ENCODE measurements at places on chromosomes 3 and 15.

GRCh38 chr3:114848082-114848481 lies 299.0 kb downstream of the ZBTB20 start:
- no peaks in the 10 kb centered on the region for H3K36me3 ChIP-seq
- H3K27me3 ChIP-seq: no peaks in the 10 kb centered on the region
- no peak overlapping the region for H3K4me3 ChIP-seq
- H3K4me1 ChIP-seq: no peaks in the 10 kb centered on the region
- no peak for DNase-seq

DNA sequence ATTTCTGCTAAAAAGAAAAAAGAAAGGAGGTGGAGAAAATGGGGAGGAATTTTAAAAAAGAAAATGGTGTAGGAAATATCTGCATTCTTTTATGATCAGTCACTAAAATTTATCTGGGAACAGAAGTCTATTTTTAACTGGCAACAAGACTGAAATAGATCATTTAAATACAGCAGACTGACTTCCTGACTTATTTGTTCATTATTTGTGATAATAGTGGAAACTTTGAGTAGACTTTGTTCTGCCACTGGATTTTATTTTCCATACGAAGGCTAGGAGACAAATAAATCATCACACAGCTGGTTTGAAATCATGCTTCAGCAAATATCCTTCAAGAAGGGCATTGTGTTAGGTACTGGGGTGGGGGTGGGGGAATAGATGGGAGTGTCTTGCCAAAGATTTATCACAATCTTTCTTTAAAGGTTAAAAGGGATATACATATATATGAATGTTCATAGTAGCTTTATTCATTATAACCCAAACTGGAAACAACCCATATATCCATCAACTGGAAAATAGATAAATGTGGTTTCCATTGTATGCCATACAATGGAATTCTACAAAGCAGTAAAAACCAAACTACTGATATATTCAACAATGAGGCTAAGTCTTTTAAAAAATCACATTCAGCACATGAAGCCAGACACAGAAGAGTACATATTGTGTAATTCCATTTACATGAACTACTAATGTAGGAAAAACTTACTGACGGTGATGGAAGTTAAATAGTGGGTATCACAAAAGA lies 4.7 kb upstream of the CLASP2 start:
- no peaks in the 10 kb centered on the region for H3K36me3 ChIP-seq
- H3K27me3 ChIP-seq: no peaks in the 10 kb centered on the region
- peaks cover 4% of the 10 kb centered on the region for H3K4me1 ChIP-seq
- DNase-seq: peak; percentile 65

DNA sequence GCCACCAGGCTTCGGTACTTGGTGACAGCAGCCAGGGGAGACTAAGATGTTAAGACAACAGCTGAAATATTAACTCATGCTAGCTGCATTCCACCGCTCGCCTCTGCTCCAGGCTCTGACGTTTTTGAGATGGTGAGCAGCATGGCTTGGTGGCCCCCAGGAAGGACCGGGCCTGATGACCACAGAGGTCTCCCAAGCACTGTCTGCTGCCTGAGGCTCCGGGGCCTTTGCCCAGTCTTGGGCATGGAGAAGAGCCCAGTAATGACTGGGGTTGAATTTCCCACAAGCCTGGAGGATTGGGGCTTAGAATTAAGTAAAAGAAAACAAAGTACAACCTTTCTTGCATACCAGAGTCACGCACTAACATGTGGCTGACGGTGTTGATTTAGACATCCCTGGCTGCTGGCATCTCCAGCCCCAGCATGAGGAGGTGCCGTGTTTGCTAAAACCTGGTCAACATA lies 243.6 kb upstream of the LYSMD4 start:
- H3K27me3 ChIP-seq: no peaks in the 10 kb centered on the region
- no peak overlapping the region for H3K4me3 ChIP-seq
- no peak overlapping the region for H3K27ac ChIP-seq

GRCh38 chr15:77028451-77029165 lies 33.7 kb downstream of the PSTPIP1 start:
- no peak overlapping the region for H3K4me3 ChIP-seq
- H3K36me3 ChIP-seq: no peaks in the 10 kb centered on the region
- no peaks in the 10 kb centered on the region for H3K4me1 ChIP-seq
- DNase-seq: no peak
- no peak overlapping the region for H3K27ac ChIP-seq
- no peaks in the 10 kb centered on the region for H3K27me3 ChIP-seq

DNA sequence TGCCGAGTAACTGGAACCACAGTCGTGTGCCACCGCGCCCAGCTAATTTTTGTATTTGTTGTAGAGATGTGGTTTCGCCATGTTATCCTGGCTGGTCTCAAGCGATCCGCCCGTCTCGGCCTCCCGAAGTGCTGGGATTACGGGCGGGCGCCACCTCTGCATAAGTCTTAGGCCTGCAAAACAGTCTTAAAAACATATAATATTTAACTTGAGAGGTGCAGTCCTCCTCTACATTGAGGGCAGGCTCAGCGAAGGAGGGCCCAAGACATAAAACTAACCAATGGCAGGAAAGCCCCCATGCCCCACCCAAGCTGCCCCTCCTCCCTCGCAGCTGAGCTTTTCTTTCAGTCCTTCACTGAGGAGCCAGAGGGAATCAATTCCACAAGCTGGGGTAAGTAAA lies at the start of gene SLC28A2:
Gene SLC28A2, plus strand, starts transcription at position 347 of the 400 bp plus-strand sequence. CDS start 982 bp downstream, outside the sequence.
- H3K36me3 ChIP-seq: no peaks in the 10 kb centered on the region
- no peak within 1 kb of the TSS for H3K27ac ChIP-seq
- no peak for DNase-seq
- no peaks in the 10 kb centered on the region for H3K27me3 ChIP-seq
- no peak within 1 kb of the TSS for H3K4me3 ChIP-seq
- no peaks in the 10 kb centered on the region for H3K4me1 ChIP-seq

DNA sequence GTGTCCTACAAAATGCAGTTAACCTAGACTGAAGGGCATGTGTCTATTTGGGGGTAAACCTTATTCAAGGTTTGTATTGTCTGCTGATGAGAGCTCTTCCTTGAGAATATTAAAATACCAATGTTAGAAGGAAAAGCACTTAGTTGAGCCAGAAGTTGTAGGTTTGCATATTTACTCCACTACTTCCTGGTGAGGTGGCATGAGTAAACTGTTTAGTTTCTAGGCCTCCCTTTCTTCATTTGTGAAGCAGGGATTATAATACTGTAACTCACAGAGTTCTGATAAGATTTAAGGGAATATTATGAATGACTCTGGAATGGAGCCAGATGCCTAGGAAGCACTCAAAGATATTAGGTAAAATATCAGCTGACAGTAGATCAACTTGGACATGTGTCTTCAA lies 46.7 kb downstream of the CD200R1L start:
- H3K4me3 ChIP-seq: no peak overlapping the region
- no peaks in the 10 kb centered on the region for H3K4me1 ChIP-seq
- no peaks in the 10 kb centered on the region for H3K36me3 ChIP-seq
- no peaks in the 10 kb centered on the region for H3K27me3 ChIP-seq
- DNase-seq: no peak
- no peak overlapping the region for H3K27ac ChIP-seq

DNA sequence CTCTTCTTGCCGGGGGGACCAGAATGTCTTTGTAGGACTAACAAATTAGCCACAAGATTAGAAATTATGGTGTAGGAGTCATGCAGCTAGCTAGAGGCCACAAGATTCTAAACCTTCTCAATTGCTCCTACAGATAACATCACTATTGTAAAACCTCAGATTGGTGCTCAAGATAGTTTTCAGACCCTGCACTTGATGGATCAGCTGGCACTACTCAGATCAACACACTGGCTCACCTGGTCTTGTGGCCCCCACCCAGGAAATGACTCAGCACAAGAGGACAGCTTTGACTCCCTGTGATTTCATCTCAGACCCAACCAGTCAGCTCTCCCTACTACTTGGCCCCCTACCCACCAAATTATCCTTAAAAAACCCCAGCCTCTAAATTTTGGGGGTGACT lies 124.1 kb upstream of the RASGRP1 start:
- DNase-seq: no peak
- H3K36me3 ChIP-seq: no peaks in the 10 kb centered on the region
- H3K4me1 ChIP-seq: no peaks in the 10 kb centered on the region
- peaks cover 3% of the 10 kb centered on the region for H3K27me3 ChIP-seq

DNA sequence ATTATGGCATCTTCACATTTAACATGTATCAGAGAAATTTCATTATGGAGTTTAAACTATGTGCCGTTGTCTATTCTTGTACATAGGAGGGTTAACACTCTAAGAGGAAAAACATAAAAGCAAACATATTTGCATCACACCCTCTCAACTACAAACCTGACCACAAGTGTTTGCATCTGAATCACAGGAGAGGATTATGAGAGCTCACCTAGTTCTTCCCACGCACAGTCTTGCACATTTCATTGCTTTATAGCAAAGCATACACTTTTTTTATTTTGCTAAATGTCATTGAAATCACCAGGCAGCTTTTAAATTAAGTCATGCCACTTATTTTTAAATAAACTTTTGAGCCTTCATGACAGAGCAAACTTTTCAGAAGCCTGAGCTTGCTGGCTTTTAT lies 12.5 kb downstream of the TRAT1 start:
- H3K4me3 ChIP-seq: no peak overlapping the region
- H3K36me3 ChIP-seq: no peaks in the 10 kb centered on the region
- H3K4me1 ChIP-seq: no peaks in the 10 kb centered on the region
- H3K27me3 ChIP-seq: no peaks in the 10 kb centered on the region
- no peak overlapping the region for H3K27ac ChIP-seq

All from fibroblast of lung (primary cell).